Cardiac septum (tissue), 1 donor: ENCODE measurements at places on chromosomes 5 and 9.

DNA sequence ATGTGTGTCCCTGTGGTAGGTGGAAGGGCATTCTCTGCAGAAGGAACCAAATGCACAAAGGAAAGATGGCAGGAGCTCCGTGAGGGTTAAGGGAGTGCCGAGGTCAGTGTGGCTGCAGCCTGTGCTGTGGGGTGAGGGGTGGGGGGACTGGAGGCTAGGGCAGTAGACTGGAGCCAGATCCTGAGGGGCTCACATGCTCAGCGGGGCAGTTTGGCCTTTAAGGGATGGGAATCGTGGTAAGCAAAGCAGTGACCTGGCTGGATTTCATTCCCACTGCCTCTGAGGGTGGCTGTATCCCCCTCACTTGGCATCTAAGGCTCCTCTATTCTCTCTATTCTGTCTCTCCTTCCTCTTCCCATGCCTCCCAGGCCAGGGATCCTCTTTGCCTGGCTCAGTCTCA lies 15.6 kb downstream of the PITX1 start:
- DNase-seq = peak; percentile 10

DNA sequence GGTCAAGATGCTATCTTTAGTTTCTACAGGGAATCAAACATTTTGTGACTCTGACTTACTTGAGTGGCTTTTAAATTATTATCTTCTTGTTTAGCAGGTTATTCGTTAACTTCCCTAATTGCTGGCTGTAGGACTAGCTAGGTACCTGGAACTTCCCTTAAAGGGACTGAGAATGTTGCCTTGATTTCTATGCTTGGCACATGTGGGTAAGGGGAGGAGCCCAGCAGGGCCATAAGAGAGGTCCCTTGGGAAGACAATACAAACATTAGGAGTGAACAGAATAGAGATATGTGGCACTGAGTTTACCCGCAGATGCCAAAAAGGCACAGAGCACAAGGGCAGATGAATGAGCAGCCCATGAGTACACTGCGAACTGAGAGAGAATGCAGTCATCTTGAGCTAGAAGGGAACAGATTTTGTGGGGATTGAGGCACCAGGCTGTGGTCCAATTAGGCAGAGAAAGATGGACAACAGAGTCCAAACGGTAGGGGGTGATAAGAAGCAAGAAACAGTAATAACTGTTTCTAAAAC lies 9.8 kb downstream of the CKMT2 start:
- no peak for DNase-seq

- DNase-seq = no peak
Observed at GRCh38 chr5:69074664-69075521, 18.9 kb upstream of the SLC30A5 start.

GRCh38 chr9:127555840-127556820 lies 55.9 kb upstream of the STXBP1 start:
- DNase-seq = peak; percentile 82

DNA sequence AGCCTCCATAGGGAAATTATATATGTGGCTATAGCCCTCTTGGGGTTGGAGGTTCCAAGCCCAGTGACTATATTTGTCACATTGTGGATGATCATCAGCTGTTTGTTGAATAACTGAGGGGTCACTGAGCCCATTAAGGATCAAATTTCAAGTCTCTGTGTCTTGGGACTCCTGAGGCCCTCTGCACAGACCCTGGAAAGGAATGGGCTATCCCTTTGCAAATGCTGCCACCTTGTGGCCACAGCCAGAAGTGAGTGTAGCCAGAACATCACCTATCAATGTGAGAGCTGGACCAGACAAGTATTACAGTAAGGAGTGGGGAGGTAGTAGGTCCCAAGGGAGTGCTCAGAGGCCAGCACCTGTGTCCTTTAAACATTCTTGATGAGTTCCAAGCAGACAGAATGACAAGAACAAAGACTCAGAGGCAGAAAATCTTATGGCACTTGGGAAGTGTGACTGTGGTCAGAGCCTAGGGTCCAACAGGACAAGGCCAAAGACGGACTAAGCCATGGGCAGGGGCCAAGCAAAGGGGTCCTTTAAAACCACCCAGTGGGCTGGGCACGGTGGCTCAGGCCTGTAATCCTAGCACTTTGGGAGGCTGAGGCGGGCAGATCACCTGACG lies 8.2 kb downstream of the RPP25L start:
- DNase-seq = peak; percentile 89

- no peak for DNase-seq
Observed at GRCh38 chr9:32992595-32993238, 8.7 kb downstream of the APTX start.

DNA sequence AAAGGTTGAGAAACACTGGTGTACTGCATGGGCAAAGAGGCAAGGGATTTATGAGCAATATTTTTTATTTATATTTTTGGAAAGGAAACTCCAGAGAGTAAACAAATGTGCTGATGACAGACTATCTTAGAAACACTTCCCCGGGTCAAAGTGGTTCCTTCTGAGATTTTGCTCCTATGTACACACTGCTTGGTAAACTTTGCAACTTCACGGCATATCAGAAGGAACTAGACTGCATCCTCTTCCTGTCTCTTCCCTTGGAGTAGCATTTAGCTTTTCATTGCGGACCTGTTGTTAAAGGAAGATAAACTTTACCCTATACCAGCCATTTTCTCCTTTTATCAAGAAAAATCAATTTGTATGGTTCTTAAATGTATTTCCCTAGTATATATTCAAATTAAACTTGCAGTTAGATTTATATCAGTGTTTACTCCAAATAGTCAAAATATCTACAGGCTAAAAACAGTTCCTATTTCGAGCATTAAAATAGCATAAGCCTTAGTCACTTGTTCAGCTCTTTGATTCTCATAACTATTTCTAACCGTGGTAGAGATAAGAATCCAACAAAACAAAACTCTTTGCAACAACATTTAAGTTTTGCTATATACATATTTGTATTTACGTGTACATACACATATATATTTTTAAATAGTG lies 48.0 kb upstream of the LRRC19 start:
- DNase-seq = no peak

DNA sequence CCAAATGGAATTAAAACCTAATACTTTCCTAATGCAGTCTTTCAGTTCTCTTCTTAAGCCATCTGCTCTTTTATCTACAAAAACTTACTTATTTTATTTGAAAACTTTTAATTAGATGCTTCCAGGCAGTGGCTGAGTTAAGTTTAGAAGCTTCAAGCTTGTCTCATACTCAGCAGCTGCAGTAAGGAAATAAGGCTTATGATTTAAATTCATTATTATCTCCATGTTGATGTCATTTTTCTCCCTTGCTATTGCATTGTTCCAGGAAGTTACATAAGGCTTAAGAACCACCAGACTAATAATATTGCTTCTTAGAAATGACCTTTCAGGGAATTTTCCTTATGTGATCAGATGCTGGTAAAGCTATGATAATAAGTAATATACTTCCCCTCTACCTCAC lies 119.6 kb downstream of the PPP2R2B start:
- no peak for DNase-seq

DNA sequence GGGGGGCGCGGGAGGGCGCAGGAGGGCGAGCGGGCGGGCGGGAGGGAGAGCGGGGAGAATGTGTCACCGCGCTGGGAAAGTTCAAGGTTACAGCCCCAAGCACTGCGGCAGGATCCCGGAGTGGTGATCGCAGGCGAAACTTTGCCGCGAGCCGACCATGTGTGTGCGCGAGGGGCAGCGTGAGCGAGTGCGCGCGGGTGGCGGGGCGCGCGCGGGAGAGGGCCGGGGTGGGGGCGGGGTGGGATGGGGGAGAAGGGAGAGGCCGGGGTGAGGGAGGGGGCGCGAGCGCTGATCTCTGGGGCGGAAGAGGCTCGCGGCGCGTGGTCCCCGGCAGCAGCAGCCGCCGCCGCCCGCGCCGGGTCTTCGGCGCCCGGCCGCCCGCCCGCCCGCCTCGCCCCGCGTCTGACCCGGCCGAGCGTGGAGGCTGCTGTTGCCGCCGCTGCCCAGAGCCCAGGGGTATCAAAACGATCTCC lies at the start of gene NFIB:
TSS of gene NFIB (minus strand) at position 191 of the 473 bp plus-strand sequence. CDS start 630 bp downstream, outside the sequence.
- peak; percentile 76 for DNase-seq

DNA sequence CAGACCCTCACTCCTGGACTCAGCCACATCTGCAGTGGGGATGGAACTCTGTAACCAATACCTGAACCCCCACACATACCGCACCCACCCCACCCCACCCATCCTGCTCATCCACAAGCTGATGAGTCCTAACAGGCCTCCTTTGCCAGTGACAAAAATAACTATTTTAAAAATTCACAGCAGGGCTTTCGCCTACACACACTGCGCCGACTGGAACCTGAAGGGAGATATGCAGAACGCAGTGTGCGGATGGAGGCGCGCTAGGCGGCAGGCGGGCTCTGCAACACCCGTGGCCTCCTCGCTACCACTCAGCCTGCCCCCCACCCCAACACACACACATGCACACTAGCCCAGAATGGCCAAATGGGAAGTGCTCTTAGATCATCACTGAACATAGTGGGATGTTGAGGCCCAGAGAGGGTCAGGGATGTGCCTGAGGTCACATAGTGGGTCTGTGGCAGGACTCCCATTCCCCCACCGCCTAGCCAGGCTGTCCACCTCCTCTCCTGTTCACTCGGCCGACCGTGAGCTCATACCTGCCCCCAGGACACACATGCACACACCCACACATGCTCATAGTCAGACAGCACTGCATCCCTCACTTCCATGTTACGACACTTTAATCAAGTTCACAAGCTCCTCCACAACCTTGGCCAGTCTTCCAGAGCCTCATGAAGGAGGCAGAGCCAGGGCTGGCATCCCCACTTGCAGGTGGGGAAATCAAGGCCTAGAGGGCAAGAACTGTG lies 6.3 kb upstream of the CAMK2A start:
- DNase-seq = peak; percentile 12

- DNase-seq = no peak
Observed at GRCh38 chr9:106065579-106066214, 371.4 kb downstream of the TMEM38B start.

DNA sequence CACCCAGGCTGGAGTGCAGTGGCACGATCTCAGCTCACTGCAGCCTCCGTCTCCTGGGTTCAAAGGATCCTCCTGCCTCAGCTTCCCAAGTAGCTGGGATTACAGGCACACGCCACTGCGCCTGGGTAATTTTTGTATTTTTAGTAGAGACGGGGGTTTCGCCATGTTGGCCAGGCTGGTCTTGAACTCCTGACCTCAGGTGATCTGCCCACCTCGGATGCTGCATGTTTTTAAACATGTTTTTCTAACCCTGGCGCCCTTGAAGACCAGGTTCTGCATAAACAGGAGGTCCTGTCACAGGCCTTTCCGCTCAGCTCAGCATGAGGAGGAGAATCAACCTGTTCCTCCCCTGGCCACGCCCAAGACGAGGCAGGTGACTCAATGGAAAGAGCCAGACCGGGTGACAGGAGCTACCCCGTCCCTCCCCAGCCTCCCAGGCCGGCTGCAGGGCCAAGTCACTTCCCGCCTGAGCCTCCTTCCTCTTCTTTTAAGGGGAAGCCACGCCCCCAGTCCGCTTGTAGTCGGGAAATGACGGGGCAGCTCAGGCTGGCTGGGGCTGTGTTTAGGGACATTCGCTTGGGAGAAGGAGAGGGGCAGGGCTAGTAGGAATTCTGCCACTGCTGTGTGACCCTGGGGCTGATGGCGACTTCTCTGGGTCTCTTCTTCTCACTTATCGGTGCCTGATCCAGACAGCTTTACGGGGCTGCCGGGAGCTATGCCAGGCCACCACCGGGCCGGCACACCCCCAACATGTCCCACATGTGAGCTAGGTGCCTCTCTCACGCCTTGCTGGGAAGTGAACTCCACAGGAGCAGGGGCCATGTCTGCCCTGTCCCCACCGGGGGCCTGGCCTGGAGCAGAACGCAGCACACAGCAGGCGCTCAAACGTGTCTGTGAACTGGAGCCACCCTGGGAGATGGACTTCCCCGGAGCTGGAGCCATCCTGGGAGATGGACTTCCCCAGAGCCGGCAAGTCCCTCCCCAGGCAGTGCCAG lies 6.1 kb downstream of the NOTCH1 start:
- peak; percentile 99 for DNase-seq

DNA sequence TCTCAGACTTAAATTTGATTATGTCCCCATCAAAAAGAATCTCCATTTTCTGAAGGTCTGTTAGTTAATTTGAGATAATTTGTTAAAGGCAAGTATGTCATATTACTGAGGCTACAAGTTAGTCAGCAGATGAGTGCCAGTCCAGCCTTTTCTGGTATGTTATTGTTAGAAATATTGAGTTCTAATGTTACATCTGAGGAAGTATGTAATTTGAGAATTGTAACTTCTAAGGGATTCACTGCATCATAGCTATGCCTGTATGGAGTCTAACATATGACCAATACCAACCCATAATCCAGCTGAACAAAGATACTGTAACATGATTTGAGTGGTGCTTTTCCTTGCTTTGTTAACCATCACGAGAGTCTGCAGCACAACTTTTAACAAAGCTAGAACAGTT lies 13.9 kb downstream of the SLC23A1 start:
- no peak for DNase-seq

DNA sequence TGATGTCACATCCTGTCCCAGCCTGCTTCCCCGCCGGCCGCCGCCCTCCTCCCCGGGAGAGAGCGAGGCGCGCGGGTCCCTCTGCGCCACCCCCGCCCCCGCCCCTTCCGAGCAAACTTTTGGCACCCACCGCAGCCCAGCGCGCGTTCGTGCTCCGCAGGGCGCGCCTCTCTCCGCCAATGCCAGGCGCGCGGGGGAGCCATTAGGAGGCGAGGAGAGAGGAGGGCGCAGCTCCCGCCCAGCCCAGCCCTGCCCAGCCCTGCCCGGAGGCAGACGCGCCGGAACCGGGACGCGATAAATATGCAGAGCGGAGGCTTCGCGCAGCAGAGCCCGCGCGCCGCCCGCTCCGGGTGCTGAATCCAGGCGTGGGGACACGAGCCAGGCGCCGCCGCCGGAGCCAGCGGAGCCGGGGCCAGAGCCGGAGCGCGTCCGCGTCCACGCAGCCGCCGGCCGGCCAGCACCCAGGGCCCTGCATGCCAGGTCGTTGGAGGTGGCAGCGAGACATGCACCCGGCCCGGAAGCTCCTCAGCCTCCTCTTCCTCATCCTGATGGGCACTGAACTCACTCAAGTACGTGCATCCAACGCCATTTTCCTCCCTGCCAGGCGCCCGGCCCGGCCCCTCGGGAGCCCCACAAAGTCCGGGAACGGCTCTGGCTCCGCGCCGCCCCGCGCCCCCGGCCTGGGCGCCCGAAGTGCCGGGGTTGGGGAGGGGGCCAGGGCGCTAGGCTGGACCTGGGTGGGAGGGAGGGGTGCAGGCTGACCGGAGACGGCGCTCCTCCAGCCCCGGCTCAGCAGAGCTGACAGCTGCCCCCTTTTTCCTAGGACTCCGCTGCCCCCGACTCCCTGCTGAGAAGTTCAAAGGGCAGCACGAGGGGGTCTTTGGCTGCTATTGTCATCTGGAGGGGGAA lies 12.0 kb upstream of the OLFM1 start:
- DNase-seq = peak; percentile 78

DNA sequence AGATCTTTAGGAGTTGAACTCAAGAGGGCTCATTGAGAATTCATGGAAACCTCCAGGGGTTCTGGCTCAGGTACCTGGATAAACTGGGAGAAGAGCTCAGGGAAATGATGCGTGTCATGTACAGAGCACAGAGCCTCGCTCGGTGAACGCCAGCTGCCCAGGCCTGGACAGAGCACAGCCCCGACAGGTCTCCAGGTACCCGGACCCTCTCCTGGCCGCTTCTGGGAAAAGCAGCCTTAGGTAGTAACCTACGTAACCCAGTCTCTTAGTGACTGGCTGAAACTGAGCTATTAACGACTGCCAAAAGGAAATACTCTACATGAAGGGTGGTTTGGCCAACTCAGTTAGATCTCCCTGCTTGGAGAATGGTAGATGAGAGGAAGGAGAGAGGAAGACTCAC lies 157.4 kb downstream of the TTLL11 start:
- no peak for DNase-seq

GRCh38 chr5:80755626-80756025 lies 100.8 kb upstream of the DHFR start:
- no peak for DNase-seq

GRCh38 chr5:176176231-176176630 lies 62.0 kb upstream of the SIMC1 start:
- DNase-seq = no peak

- DNase-seq = no peak
Observed at GRCh38 chr5:124920909-124921666, 174.6 kb upstream of the ZNF608 start.
